Upper lobe of right lung (tissue), 1 donor: ENCODE measurements at places on chromosomes 11 and 22. TPM values are rescaled to one million over a fixed set of nuclear protein-coding genes. Genes with fewer than 3 reads are reported as not detected.

DNA sequence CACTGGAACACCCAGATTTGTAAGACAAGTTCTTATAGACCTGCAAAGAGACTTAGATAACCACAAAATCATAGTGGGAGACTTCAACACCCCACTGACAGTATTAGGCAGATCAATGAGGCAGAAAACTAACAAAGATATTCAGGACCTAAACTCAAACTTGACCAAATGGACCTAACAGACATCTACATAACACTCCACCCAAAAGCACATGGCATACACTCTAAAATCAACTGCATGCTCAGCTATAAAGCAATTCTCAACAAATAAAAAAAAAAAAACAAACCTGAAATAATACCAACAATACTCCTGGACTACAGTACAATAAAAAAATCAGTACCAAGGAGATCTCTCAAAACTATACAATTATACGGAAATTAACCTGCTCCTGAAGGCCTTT lies 115.0 kb downstream of the FDX1 start:
- DNase-seq = no peak
- H3K4me3 ChIP-seq = no peak overlapping the region
- H3K36me3 ChIP-seq = no peaks in the 10 kb centered on the region
- H3K4me1 ChIP-seq = no peaks in the 10 kb centered on the region

DNA sequence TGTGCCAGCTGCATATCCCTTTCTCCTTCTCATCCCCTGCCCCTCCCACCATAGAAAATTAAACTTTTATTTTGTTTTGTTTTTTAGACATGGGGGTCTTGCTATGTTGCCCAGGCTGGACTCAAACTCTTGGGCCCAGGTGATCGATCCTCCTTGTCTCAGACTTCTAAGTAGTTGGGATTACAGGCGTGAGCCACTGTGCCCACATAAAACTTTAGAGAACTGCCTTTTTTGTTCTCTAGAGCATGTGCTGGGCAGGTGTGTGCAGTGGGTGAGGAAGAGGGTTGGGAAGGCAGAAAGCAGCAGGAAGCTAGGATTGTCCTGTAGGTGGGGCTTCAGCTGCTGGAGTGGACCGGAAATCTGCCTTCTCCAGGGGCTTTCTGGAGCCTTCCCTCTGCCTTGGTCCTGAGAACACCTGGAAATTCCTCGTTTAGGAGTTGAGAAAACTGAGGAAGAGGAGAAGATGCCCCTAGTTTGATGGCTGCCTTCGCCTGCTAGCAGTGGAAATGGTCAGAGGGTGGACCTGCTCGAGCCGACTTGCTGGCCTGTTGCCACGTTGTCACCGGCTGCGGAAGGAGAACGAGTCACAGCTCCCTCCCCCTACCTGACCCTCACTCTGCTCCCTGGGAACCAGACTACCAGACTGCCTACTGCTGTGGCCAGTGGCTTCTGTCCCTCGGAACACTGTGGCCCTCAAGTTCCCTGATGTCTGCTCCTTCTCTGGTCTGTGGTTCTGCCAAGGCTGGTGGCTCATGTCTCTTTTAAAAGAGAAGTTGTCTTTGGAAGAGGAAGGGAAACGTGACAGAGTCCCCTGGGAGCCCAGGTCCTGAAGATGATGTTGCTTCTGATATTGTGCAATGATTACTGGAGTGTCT lies 4.0 kb downstream of the ST14 start:
- H3K36me3 ChIP-seq = no peaks in the 10 kb centered on the region
- H3K27me3 ChIP-seq = no peaks in the 10 kb centered on the region
- no peak for DNase-seq
- peaks cover 27% of the 10 kb centered on the region for H3K4me1 ChIP-seq
- peak overlapping the region; percentile 53 for H3K27ac ChIP-seq

DNA sequence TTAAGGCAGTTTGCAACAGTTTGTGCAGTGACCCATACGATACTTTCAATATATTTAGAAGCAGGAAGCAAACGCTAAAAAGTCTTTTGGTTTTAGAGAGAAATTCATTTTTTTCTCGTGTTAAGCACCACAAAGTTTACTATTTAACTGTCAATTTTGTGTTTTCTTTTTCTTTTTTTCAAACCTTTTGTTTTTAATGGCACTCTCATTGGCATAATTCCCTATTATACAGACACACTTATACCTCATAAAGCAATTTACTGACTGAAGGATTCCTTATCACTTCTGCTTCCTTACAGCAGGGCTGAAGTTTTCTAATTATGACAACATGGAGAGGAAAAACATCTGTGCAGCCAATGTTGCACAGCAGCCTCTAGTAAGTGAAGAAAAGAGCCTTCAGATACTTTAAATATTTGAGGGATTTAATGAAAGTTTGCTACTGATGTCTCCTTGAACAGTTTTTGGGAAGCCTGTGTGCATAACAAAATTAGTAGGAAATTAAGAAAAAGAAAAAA lies 2191.2 kb downstream of the LRRC4C start:
- H3K4me1 ChIP-seq = no peaks in the 10 kb centered on the region
- DNase-seq = no peak
- no peaks in the 10 kb centered on the region for H3K27me3 ChIP-seq
- H3K4me3 ChIP-seq = no peak overlapping the region
- H3K36me3 ChIP-seq = no peaks in the 10 kb centered on the region

DNA sequence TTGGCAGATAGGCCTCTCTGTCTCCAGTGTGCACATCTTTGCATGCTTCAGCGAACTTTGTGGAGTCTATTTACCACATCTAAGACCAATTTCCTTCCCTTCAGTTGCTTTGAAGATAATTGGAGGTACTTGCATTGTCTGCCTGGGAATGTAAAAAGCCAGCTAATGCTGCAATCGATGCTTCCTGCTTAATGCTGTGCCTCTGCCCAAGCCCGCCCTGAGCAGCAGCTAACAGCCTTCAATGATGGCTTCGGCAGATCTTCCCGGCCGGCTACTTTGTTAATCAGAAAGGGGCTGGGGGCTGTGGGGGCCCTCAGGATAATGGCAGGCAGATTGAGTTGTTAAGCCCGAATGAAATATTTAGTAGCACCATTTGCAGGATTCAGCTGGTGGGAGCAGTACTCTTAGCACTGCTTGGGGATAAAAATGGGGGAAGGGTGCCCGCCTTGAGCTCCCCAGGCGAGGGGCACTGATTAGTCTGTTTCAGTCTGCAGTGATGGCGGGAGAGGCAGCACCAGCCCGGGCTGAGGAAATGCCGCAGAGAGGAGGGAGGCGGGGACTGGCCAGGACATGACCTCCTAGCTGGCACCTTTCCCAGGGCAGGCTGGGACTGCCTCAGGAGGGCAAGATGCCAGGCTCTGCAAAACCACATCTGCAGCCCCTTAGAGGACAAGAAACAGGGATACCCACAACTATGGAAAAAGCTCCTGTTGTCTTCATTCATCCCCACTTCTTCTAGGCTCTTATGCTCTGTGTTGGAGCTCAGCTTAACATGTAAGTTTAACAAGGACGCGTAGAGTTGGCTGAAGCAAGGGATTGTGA lies 460.0 kb downstream of the BUD13 start:
- no peaks in the 10 kb centered on the region for H3K27me3 ChIP-seq
- peak; percentile 90 for DNase-seq
- no peak overlapping the region for H3K27ac ChIP-seq
- H3K4me1 ChIP-seq = peaks cover 18% of the 10 kb centered on the region

DNA sequence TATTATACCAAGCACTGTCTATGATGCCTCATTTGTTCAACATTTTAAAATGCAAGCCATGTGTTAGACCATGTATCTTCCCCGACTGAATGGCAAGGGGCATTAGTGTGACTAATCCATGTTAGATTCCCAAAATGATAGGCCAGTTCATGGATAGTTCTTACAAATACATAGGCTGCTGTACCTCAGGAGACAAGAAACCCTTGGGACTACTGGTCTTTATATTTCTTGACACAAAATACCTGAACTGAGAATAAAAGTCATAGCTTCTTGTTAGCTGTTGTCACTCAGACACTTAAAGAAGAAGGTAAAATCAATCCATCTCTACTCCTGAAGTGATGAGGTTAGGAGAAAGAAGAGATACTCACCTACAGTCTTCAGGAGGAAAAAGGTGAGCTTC lies at the start of gene OR8D4:
Gene OR8D4 (plus strand): TSS at position 301 of the 400 bp plus-strand sequence. CDS start 4,265 bp downstream, outside the sequence.
- no peak for DNase-seq
- H3K4me1 ChIP-seq = no peaks in the 10 kb centered on the region
- H3K36me3 ChIP-seq = no peaks in the 10 kb centered on the region
- H3K4me3 ChIP-seq = no peak within 1 kb of the TSS
- H3K27ac ChIP-seq = no peak within 1 kb of the TSS

The RAB36 gene
- 3.8 TPM for total RNA-seq

The GRM5 gene
- 0.06 TPM for total RNA-seq

DNA sequence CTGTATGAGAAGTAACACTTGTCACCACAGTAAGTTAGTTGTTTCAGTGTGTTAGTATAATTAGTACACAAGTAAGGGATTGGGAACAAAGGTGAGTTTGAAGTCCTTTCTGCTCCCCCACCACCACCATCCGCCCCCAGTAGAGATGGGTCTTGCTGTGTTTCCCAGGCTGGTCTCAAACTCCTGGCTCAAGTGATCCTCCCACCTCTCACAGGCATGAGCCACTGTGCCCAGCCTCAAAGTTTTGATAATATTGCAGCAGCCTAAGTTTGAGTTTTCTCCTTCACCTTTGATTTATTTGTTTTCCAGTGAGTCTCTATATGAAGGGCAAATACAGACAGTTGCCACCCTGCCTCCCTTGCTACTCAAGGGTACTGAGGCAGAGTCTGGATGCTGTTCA lies 23.7 kb upstream of the GRK2 start:
- DNase-seq = no peak
- H3K4me1 ChIP-seq = peaks cover 37% of the 10 kb centered on the region
- peaks cover 48% of the 10 kb centered on the region for H3K36me3 ChIP-seq

The KRTAP5-7 gene
- 0.46 TPM for total RNA-seq

The DMC1 gene
- not detected for total RNA-seq

- peak overlapping the region; percentile 63 for H3K27ac ChIP-seq
- H3K4me1 ChIP-seq = no peaks in the 10 kb centered on the region
- no peaks in the 10 kb centered on the region for H3K27me3 ChIP-seq
- H3K4me3 ChIP-seq = no peak overlapping the region
Observed at GRCh38 chr11:117188620-117189081, 10.1 kb downstream of the SIDT2 start.

The PTDSS2 gene
- total RNA-seq = 31.1 TPM

GRCh38 chr11:121930004-121930965 lies 185.7 kb downstream of the BLID start:
- no peaks in the 10 kb centered on the region for H3K36me3 ChIP-seq
- peaks cover 11% of the 10 kb centered on the region for H3K4me1 ChIP-seq
- DNase-seq = peak; percentile 65
- H3K27me3 ChIP-seq = no peaks in the 10 kb centered on the region
- peak overlapping the region; percentile 24 for H3K27ac ChIP-seq

DNA sequence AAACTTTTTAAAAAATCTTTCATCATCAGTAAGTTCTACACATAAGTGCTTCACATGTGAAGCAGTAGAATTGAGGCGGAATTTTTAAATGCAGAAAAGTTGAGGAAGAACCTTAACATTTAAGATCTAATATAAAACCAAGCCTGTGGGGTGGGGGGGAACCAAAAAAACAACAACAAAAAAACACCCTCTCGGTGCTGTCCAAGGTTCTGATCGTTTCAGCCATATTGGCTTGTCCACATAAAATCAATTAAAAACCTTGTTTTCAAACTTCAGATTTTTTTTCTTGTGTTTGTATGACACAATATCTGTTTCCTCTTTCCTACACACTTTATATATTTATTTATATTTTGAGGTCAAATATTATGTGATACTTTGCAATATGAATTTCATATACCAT lies 130.0 kb downstream of the WNT7B start:
- H3K27ac ChIP-seq = no peak overlapping the region
- H3K4me1 ChIP-seq = no peaks in the 10 kb centered on the region
- H3K27me3 ChIP-seq = no peaks in the 10 kb centered on the region
- DNase-seq = no peak
- no peak overlapping the region for H3K4me3 ChIP-seq
- peaks cover 65% of the 10 kb centered on the region for H3K36me3 ChIP-seq

DNA sequence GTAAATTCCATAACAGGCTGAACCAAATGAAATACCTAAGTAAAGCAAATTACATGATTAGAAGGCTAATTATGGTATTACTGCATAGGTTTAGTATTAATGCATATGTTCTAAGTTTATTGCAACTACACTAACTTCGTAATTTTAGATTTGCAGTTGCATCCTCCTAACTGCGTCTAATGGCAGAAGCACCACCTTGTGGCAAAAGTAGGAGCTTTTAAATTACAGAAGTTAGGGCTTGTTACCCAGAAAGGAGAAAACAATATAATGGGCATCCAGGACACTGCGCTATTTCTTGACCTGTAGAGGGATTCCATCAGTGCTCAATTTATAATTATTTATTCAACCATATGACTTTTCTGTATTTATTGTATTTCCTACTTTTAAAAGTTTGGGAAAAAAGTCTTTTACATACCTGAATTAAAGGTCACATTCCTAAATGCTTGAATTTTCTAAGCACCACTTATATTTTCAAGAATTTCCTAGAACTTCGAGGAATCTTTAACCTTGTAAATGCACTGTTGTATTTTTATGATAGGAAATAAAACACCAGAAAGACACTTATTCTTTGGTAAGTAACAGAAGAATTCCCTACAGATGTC lies 16.3 kb upstream of the GPR83 start:
- no peaks in the 10 kb centered on the region for H3K27me3 ChIP-seq
- H3K4me1 ChIP-seq = no peaks in the 10 kb centered on the region
- H3K27ac ChIP-seq = no peak overlapping the region
- DNase-seq = no peak
- H3K4me3 ChIP-seq = no peak overlapping the region
- H3K36me3 ChIP-seq = peaks cover 27% of the 10 kb centered on the region

- no peak overlapping the region for H3K4me3 ChIP-seq
- H3K27me3 ChIP-seq = no peaks in the 10 kb centered on the region
- H3K27ac ChIP-seq = peak overlapping the region; percentile 9
- H3K36me3 ChIP-seq = peaks cover 10% of the 10 kb centered on the region
Observed at GRCh38 chr22:29139965-29140782, 65.5 kb upstream of the EMID1 start.
